Spleen (tissue), 13 donors: ENCODE measurements at places on chromosomes 7 and 10. TPM values are rescaled to one million over a fixed set of nuclear protein-coding genes. Genes with fewer than 3 reads are reported as not detected.

- H3K27me3 ChIP-seq = no peaks in the 10 kb centered on the region
- H3K4me3 ChIP-seq = no peak overlapping the region
Observed at GRCh38 chr7:95957510-95957909, 185.2 kb downstream of the DYNC1I1 start.

DNA sequence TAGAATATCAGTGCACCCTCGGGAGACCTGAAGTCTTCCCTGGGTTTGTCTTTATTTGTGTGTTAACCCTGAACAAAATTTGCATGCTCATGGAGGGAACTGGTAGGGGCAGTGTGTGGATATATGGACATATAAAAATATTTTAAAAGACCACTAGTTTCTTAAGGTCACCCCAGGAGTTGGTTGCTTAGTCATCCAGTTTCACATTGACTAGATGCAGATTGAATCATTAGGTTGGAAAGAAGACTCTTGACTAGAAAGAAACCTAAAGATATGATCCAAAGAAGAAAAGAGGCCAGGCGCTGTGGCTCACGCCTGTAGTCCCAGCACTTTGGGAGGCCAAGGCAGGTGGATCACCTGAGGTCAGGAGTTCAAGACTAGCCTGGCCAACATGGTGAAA is 137.1 kb downstream of the KAT6B start:
- H3K27ac ChIP-seq = no peak overlapping the region
- no peak overlapping the region for H3K4me3 ChIP-seq
- H3K4me1 ChIP-seq = peaks cover 11% of the 10 kb centered on the region
- H3K36me3 ChIP-seq = peaks cover 15% of the 10 kb centered on the region
- H3K27me3 ChIP-seq = no peaks in the 10 kb centered on the region

The SLC39A12 gene
- 0.09 TPM for polyA plus RNA-seq

The UFSP1 gene
- 4.2 TPM for polyA plus RNA-seq

The HOXA9 gene
- polyA plus RNA-seq = 0.48 TPM
